Sigmoid colon (tissue), 7 donors: ENCODE measurements at places on chromosomes 16 and 17. TPM values are rescaled to one million over a fixed set of nuclear protein-coding genes. Genes with fewer than 3 reads are reported as not detected.

DNA sequence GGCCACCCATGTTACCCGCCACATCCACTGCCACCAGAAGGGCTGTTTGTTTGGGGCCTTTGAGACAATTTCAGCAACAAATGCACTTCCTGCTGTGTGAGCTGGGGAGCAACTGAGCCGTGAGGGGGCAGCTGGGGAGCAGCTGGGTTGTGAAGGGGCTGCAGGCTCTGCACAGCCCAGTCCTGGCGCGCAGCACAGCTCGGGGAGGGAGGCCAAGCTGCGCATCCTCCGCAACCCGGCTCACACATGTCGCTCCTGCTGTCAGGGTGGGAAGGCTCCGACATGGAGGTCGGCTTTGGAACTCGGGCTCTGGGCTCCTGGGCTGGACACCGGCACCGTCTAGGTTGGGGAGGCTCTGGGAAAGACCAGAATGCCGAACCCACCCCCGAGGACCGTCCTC, 53.6 kb downstream of the CBFA2T3 start:
- peaks cover 24% of the 10 kb centered on the region for H3K4me1 ChIP-seq
- no peak for DNase-seq
- no peak overlapping the region for H3K4me3 ChIP-seq
- H3K27me3 ChIP-seq, result peaks cover 37% of the 10 kb centered on the region
- no peak overlapping the region for H3K27ac ChIP-seq

DNA sequence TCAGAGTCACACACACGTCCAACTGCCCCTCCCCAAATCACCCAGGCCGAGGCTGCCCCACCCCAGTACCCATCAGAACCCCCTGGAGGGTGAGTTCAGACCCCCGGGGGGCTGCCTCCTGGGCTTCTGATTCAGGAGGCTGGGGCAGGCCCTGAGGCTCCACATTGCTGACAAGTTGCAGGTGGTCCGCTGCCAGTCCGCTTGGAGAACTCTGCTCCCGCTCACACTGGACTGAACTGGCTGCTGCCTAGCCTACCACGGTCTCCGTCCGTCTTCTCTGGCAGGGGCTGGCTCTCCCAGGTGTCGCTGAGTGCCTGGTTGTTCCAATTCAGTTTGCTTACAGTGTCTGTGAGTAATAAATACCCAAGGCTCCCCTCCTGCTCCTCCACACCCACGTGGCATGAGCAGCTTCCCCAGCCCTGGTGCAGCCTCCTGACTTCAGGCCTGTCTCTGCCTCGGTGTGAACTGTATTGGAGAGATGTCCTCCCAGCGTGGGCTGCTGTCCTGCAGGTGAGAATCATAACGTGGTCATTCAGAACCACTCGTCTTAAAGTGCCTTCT, 163.4 kb downstream of the LAT start:
- DNase-seq, result no peak
- H3K4me1 ChIP-seq, result no peaks in the 10 kb centered on the region
- no peaks in the 10 kb centered on the region for H3K27me3 ChIP-seq
- no peak overlapping the region for H3K27ac ChIP-seq
- H3K4me3 ChIP-seq, result no peak overlapping the region

The EDC4 gene
- 30.8 TPM for total RNA-seq

The PYDC1 gene
- total RNA-seq, result not detected
